ENCODE measurements at places on chromosomes 1 and 21.

GRCh38 chr1:9230869-9231533 lies 3.6 kb upstream of the H6PD start:
- DNase-seq: no peak

- no peak for DNase-seq
Measured at GRCh38 chr1:162172311-162173102, 103.0 kb downstream of the NOS1AP start.

- DNase-seq: no peak
Measured at GRCh38 chr1:245500546-245500945, 345.8 kb downstream of the KIF26B start.

DNA sequence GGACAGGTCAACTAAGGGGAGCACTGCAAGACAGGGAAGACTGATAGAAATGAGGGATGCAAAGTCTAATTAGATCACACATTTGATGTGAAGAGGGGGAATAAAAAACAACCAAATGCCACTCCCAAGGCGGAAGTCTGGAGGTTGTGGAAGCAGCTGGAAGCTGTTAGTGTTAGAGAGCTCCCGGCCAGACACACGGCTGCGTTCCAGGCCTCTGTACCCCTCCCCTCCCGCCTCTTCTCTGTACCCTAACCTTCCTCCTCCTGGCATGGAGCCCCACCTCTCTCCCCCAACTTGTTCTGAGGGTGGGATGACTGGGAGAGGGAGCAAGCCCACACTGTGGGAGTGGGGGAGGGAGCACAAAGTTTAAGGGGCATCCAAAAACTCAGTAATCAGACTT lies 67.0 kb downstream of the PLEKHA6 start:
- DNase-seq: no peak

GRCh38 chr1:230788561-230789275 lies 41.5 kb downstream of the CAPN9 start:
- no peak for DNase-seq

DNA sequence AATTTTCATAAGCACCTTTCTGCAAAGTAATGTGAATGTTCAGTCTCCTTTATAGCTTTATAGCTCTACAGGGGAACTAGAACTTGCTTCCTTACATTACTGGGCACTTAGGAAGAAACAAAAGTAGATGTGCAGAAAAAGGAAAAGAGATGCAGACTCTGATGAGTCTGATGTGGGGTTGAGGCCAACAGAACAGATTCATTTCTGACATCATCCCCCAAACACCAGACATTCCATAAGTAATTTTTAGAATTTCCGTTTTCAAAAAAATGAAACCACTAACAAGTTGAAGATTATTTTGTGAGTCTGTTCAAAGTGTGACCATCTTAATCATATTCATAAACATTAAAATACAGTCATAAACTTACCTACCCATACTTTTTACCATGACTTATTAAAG lies 96.0 kb downstream of the NRIP1 start:
- no peak for DNase-seq

DNA sequence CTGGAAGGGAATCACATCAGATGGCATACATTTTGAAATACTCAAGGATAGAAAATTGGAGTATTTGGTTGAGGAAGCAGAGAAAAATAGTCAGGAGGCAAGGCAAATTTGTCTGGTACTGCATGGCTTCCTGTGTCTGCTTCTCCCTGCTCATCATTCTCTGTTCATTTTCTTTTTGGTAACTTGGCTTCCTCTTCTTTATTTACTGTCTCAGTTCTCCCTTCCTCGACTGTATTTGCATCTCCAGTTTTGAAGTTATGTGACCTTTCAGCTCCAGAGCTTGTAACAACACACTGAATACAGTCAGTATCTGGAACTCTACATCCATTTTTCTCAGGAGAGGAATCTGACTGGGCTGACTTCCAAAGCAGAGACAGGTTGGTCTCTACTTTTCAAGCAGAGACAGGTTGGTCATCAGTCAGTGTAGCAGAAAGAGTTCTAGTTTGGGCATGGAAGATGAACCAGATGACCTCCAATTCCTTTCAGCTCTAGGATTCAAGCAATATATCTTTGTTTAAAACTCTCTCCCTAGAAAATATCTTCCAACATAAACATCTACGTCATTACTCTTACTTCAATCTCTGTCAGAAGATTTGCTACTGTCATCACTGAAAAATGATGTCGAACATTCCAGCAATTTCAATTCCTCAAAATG lies 571.2 kb downstream of the ADGRL2 start:
- no peak for DNase-seq

- DNase-seq: no peak
Measured at GRCh38 chr1:161885003-161885402, 118.9 kb downstream of the ATF6 start.

GRCh38 chr1:234331507-234331906 lies 41.7 kb upstream of the COA6 start:
- no peak for DNase-seq

GRCh38 chr1:216055004-216055403 lies 368.2 kb downstream of the USH2A start:
- DNase-seq: no peak

DNA sequence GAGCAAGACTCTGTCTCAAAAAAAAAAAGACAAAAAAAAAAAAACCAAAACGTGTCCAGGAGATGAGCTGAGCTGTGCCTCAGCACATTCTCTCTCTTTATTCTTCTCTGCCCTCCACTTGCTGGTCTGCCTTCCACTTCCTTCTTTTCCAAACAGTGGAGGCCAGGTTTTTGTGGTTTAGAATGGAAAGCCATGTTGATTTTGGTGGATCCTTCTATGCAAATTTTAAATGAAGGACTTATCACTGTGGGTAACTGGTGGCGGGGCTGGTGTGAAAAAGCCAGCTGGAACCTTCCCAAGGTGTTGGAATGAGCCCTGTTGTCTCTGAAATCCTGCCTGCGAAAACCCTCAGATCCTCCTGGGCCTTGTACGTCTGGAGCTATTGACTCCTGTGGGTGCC lies 61.9 kb downstream of the PTPRU start:
- no peak for DNase-seq

DNA sequence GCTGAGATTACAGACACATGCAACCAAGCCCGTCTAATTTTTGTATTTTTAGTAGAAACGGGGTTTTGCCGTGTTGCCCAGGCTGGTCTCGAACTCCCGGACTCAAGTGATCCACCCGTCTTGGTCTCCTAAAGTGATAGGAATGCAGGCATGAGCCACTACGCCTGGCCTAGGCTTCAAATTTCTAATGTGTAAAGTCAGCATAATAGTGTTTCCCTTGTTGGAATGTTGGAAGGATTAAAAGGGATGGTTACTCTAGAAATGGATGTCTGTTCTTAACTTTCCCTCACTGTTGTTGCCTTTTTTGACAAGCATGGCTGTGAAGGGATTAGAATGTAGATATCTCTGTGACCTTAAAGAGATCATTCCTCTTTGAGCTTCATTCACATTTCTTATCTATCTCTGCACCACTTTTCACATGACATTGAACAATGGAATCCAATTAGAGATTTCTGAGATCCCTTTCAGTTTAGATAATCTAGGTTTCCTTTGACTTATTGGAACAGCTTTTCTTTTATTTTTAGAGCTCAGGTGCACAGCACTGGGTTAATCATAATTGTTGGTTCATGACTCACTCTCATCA lies 33.7 kb downstream of the NFASC start:
- DNase-seq: no peak

DNA sequence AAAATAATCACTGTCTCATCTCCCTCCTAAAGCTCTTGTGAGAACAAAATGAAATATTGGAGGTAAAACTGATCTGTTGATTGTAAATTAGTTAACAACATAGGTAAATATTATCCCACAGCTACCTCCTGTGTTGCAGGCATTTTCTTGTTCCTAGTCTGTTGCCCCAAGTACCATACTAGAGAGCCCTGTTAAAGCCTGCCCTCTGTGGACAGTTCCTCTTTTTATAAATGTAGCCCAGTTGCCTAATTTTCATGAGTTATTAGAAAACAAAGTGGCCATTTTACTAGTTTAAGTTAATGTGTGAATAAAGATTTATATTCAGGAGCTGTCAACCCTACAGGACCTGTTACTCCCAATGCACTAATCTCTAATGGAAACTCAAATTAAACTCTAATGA lies 180.0 kb upstream of the KCND3 start:
- DNase-seq: no peak

DNA sequence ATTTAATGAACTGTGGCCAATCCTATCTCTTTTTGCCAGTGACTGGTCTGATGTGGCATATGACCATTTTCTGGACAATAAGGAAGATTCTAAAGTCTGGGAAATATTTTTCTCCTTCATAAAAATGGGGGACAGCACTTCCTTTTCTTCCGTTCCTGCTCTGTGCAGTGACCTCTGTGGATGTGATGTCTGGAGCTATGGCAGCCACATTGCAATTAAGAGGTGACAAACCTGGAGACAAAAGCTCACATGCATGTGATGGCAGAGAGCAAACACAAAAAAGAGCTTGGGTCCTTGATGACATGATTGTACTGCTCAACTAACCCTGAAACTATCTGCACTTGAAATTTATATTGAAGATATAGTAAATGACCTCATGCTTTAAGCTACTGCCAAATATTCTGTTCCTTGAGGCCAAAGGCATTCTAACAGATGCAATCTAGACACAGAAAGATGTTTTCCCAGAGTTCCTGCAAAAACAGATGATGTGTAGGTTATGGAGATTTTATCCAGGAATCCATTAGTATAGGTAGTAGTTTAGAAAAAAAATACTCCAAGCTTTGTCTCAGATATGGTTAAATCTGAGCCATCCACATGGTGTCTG lies 2.2 kb upstream of the MAGI3 start:
- no peak for DNase-seq

DNA sequence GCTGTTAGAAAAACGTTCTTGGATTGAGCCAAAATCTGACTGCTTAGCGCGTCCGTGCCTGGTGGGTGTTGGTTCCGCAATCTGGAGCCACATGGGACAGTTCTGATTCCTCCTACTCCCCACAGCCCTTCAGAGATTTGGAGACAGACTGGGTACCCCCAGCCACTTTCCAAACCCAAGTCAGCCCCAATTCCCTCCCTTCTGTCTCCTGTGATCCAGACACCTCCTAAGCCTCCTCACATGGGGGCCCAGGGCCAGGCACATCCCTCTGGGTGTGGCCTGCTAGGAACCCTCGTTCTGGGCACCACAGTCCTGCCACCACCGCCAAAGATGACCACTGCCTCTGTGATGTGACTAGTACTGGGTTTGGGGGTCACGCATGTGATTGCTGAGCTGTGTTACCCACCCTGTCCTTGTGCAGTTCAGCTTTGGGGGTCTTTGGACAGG lies 4.8 kb downstream of the PLA2G5 start:
- DNase-seq: peak; percentile 82

DNA sequence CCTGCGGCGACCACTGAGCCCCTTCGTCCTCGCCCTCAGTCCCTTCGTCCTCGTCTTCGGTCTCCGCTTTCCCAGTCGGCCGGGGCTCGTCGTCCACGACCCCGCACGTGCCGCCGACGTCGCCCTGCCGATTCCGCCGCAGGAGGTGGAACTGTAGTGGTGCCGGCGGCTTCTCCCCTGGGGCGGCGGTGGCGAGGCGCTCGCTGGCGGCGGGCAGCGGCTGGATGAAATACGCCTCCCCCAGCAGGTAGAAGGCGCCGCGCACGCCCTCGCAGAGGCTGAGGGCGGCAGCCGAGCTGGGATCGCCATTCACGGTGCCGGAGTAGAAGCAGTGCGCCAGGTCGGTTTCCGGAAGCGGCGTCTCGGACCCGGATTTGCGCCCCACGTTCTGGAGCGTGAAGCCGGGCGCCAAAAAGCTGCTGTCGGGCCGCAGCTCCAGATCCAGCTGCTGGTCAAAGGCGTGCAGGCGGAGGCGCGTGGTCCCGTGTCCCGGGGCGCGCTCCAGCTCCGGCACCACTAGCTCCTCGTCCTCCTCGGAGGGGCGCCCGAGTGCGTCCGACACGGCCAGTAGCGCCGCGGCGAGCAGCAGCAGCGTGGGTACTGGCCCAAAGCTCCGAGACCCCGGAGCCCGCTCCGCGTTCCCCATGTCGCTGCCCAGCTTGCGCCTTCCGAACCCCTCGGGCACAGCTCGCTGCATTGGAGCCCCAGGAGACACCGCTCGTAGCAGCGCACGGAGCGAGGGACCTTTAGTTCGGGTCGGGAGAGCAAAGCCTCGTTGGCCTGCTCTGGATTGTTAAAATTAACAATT lies 747 bp downstream of the ADAMTS1 start:
- no peak for DNase-seq

DNA sequence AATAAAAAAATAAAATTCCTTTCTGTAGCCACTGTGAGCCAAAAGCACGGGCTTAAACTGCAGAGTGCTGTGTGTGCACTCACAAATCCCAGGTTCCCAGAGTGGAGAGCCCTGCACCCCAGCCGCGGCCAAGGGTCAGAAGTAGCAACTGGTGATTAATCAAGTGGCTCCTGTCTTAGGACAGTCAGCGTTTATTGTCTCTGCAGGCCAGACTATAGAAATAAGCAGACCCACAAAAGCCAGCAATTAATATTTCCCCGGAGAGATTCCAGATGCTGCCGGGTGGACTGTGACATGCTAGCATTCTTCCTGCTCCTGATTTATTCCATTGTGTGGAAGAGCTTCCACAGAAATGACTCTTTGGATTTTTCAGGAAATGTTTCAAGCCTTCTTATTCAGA lies 412.2 kb downstream of the KIF26B start:
- DNase-seq: no peak

DNA sequence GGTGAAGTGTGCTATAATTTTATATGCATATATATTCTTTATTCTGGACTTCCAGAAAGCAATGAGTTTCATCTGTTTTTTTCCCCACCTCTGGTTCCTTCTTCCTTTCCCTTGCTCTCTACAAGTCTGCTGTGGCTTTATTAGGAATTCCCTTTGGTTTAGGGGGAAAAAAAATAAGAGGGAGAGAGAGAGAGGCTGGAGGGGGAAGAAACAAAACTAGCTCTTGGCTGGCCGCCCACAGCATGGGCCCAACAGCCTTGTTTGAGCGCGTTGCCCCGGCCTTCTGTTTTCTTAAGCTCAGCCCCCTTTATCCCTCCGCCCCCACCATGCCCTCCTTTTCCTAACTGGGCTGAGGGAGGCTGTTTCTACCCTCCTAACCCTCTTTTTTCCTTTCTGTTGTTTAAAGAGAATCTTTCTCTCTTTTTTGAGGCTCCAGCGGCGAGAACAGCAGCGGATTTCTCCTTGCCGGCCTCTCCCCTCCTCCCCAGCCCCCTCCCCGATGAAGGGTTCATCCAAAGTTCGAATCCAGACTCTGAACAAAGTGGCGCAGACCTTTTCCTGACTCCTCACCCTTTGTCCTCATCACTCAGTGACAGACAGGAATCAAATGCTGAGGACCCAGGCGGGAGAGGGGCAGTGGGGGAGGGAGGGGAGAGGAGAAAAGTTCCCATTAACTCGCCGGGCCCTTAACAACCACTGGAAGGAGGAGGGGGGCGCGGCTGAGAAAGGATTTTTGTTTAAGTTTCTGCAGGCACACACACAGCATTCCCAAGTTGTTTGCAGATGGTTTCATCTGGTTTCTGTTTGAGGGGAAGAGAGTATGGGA lies 29.7 kb downstream of the PBX1 start:
- DNase-seq: no peak

DNA sequence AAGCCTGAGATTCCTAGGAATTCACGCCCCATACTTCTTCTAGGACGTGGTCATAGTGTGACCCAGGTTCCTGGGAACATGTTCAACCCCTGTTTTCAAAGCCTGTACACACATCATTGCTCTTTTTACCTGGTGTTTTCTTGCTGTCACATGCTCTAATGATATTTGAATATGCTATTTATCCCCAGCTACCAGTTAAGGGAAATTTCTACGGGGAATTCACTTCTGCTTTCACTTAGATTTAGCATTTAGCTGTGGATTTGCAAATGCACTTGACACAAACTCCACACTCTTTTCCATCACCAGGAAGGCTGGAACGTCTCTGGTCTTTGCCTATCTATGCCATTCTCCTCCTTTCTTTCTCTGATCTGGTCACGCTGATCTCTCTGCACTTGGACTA lies 11.3 kb upstream of the SAMSN1 start:
- DNase-seq: no peak

- no peak for DNase-seq
Measured at GRCh38 chr1:29209173-29209572, 21.6 kb downstream of the MECR start.

All from mesenteric fat pad (tissue), 1 donor.